ENCODE measurements at places on chromosomes 2 and 18.
A peak's percentile ranks its signal among the peaks of the same experiment; 100 is the strongest.

GRCh38 chr2:31049264-31049663 lies 89.0 kb downstream of the GALNT14 start:
- no peak for DNase-seq

DNA sequence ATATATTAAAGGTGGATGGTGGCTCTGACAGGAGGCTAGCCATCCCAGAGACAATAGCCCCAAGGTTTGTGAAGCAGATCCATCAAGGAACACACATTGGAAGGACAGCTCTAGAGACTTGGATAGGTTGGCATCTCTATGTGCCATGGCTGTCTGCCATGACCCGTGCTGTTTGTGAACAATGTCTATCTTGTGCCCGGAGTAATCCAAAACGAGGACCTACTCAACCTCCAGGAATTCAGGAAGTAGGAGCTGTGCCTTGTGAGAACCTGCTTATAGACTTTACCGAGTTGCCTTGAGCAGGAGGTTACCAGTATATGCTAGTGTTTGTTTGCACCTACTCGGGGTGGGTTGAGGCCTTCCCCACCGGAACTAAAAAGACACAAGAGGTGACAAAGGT lies 43.1 kb upstream of the SELENOI start:
- DNase-seq = no peak

DNA sequence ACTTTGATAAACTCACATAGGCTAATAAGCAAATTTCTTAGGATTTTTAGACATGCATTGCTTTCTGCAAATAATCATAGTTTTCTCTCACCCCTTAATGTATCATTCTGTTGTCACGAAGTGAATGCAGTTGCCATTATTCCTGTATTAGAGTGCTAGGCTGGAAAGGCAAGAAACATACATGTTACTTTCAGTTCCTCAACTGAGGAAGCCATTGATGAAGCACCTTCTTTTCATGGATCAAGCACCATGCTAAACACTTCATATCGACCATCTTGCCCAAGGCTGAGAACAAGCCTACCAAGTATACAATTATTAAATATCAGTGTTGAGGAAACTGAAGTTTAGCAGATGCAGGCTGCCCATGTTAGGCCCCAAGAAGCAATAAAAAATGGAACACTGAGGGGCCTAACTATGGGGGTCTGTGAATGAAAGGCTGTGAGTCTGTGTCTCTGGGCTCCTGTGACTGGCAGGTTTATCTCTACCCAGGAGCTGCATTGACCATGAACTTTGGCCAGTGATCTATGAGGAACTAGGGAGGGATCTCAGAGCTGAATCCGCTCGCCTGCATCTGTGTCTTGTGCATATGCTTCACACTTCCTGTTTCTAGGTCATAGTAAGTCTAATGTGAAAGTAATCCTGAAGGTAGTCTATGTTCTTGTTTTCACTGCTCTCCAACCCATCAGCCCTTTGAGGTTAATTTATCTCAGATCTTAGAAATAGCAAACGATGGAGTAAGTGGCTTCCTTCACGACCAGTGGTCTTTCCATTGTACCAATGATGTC lies 16.0 kb upstream of the TSPYL6 start:
- DNase-seq = no peak

GRCh38 chr18:55264108-55264507 lies 304.8 kb upstream of the CCDC68 start:
- no peak for DNase-seq

DNA sequence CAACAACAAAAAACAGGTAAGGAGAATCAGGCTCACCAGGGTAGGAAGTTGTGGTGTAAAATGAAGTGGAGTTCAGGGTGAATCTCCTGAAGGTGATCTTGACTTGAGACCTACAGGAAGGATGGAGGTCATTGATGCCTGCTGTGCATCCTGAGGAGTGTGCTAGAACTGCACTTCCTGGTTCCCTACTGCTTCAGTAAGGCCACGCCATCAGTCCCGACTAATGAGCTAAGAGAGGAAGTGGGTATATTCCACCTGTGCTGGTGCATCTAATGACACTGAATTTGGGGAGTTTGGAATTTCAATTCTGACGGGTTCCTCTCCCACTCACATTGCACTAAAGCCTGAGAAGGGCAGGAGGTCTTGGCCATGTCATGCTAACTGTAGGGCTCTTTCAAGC lies 349.3 kb upstream of the SLC14A2 start:
- no peak for DNase-seq

- no peak for DNase-seq
Measured at GRCh38 chr2:226738821-226739544, 60.6 kb downstream of the IRS1 start.

GRCh38 chr18:40159141-40160017 lies 1795.7 kb upstream of the PIK3C3 start:
- DNase-seq = peak; percentile 70

DNA sequence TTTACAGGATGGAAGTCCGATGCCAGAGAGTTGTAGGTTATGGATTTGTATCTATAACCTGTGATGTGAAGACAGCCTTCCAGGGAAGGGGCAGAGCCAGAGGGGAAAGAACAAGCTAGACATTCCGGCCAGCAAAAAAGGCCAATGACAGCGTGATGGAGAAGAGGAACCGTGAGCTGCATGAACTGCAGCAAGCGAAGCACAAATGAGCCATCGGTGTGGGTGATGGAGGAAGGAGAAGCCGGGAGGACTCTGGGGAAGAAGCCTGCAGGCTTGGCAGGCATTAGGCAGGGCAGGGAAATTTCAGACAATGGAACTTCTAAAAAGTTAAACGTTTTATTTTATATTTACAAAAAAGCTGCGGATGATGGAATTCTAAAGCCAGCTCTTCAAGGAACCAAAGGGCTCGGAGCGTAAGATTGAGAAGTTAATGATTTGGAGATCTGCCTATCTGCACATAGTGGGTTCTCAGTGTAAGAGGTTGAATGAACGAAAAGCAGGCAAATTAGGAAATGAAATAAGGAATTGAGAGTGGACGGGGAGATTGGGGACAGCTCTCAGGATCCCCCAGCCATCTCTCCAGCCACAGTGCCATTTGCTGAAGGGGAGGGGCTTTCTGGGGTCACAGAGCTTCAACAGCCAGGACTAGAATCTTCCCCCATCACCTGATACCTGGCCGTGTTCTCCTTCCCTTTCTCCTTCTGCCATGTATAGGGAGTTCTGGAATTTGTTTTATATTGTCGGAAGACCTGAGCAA lies 28.4 kb downstream of the NGEF start:
- DNase-seq = no peak

DNA sequence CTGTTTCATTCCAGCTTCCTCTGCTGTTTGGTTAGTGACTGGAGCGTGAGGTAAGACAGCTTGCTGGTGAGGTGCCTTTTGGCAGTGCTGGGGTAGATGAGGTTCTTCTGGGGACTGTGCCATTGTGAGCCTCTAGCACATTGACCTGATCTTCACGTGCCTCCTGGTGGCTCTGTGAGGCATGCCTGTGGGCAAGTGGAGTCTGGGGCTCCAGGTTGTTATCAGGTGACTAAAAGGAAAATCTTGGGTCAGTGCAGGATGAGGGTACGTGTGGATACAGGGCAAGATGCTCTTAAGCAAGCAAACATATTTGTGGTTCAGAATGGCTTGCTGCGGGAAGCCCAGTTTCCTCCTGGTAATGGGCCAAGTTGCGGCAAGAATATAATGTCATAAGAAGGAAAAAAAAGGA lies 75.4 kb downstream of the FHOD3 start:
- no peak for DNase-seq

DNA sequence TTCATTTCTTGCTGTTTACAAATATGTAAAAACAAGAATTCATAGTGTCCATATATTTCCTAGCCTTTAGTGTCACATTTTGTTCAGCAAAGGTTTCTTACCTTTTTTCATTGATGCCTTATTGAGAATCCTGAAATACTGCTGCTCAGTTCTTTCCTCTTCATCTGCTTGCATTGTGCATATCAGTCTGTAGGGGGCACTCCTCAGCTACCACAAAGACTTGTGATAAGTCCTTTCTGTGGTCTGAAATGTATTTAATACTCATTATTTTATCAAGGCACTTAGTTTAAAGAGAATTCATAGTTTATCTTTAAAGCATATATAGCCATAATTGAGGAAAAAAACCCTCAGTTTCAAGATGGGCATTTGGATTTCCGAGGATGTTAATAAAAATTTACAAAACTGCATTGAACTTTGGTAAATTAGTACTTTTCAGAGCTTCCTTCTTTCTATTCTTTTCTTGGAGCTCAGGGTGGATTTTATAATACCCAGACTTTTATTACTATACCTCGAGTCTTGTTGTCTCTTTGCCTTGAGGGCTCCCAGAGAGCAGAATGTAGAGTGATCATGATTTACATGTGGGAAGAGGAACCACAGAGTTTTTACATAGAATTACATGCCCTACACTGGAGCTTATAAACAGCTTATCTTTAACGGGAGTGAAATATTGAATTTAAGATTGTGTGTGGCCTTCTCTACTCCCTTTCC lies 570.1 kb downstream of the PLCL1 start:
- DNase-seq = peak; percentile 90

Data from spinal cord (tissue), 10 donors.